Activated CD8-positive, alpha-beta memory T cell treated with anti-CD3 and anti-CD28 coated beads, Interleukin-2, amount 10 ng/mL, durations not matched to agents 7 days and 5 days (primary cell): ENCODE measurements at places on chromosomes 3 and 15. TPM values are rescaled to one million over a fixed set of nuclear protein-coding genes. Genes with fewer than 3 reads are reported as not detected.

DNA sequence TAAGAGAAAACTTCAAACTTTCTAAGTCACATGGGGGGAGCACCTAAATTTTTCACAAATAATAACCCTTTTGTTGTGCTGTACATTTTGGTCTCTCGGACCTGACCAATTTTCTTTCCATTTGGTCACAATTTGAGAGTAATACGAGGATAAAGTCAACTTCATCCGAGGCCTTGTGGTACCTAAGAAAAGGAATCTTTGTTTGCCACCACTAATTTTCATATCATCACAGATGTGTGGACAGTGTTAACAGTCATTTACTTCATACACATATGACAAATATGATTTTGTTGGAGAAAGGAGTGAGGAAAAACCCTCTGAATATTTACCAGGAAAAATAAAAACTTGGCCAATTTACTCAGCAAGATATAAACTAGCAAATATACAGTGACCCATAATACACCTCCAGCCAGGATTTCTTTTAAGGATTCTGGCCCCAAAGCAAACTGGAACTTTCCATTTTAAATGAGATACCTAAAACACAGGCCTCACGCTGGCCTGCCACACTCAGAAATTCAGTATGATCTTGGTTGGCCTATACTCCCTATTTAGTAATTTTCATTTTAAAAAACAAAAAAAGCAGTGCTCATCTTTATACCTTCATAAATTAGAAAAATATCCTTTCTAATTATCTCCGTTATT, 40.7 kb downstream of the VGLL4 start:
- DNase-seq = no peak

- DNase-seq = no peak
Observed at GRCh38 chr3:141547791-141548190, 61.0 kb downstream of the RASA2 start.

DNA sequence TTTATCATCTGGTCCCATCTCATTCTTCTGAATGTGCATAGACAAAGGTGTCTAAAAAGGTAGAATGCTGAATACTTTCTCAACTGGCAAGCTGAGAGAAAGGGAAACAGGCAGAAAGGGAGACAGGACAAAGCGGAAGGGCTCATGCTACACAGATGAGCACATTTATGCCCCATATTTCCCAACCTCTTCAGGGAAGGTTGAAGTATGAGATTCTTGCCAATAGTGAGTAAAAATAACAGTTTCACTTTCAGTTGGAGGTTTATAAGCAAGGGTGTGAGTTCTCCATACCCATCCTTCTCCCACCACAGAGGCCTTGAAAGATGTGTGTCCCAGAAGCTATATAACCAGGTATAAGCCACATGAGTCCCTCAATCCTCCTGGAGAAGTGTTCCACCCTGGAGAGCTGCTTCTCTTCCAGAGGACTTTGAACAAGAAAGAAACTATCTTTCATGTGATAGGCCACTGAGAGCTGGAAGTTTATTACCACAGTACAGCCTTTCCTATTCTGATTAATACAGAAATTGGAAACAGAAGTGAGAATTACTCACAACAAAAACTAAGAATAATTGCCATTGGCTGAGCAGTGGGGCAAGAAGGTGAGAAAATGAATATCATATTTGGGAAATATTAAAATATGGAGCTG, 709.4 kb upstream of the NR2F2 start:
- DNase-seq = no peak

DNA sequence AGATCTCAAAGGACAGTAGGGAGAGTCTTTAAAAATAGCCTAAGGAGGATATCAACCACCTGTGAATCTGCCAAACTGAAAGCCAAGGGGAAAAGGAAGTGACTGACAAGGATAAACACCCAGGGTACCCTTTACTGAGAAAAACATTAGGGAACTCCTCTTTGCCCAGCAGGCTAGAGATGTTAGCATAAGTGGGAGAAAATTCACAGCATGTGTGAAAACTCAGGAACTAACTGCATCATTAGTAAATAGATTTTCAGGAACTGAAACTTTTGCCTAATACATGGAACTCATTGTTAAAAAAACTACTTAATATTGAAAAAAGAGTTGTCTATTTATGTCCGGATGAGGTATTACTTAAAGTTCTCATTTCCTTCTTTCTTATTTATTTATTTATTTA, 375.5 kb downstream of the NTRK3 start:
- no peak for DNase-seq

GRCh38 chr15:51328926-51329325, 9.5 kb downstream of the CYP19A1 start:
- no peak for DNase-seq

- DNase-seq = no peak
Observed at GRCh38 chr3:4326868-4327267, 23.7 kb downstream of the SETMAR start.

DNA sequence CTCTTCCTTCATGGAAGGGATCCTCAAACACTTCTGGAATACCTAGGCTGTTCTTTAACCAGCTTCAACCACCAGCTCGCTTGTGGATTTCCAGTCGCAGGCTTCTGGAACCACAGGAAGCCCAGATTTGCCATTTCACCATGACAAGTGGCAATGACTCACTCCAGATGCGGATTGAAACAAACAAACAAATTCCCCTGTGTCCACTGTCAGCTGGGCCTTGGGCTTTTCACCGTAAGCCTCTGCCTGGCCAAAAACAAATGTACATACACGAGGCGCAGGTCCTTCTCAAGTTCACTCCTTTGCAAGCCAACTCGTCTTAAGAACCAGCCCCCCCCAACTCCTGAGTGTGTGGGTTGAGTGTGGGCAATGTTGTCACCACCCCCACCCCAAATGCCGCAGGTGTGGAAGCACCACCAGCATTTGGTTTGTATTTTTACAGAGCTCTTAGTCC, 8.8 kb downstream of the BCL6 start:
- DNase-seq = no peak

DNA sequence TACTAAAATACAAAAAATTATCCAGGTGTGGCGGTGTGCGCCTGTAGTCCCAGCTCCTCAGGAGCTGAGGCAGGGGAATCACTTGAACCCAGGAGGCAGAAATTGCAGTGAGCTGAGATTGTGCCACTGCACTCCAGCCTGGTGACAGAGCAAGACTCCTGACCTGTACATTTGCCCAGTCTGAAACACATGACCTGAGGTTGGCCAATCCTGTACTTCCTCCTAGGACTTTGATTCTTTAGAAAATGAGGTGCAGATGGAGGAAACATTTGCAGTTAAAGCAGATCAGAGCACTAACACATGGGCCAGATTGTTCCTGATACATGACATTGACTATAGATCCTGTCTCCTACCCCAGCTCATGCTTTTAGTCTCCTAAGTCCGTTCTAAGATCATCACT, 28.9 kb upstream of the LPP start:
- DNase-seq = no peak

GRCh38 chr15:89851673-89852341, 37.2 kb upstream of the ANPEP start:
- DNase-seq = no peak

DNA sequence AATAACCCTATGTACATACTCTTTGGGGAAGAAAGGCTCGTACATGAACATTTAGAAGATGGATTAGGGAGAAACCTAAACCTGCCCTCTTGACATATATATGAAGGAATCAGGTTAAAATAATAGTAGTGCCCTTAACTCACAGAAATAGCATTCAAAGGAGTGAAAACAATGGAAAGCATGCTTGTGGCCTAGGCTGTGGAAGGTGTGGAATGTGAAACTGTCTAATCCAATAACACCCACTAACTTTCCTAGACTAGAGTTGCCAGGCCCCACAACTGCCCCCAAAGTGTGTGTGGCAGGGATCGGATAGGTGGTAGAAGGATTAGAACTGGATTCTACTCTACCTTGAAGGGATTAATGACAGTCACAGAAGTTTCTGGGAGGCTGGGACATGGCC, 317.4 kb upstream of the LRRFIP2 start:
- no peak for DNase-seq

DNA sequence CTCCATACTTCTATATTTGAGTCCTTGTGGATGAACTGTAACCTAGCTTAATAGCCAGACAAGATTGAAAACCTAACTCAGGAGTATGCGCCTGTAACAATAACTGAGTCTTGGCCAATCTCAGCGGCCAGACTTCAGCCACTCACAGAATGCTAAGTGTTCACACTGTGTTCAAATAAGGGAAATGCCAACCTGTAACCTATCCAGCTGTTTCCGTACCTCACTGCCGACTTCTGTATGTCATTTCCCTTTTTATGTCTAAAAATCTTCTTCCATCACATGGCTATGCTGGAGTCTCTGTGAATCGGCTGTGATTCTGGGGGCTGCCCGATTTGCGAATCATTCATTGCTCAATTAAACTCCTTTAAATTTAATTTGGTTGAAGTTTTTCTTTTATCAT, 169.2 kb downstream of the NFKBIZ start:
- no peak for DNase-seq

DNA sequence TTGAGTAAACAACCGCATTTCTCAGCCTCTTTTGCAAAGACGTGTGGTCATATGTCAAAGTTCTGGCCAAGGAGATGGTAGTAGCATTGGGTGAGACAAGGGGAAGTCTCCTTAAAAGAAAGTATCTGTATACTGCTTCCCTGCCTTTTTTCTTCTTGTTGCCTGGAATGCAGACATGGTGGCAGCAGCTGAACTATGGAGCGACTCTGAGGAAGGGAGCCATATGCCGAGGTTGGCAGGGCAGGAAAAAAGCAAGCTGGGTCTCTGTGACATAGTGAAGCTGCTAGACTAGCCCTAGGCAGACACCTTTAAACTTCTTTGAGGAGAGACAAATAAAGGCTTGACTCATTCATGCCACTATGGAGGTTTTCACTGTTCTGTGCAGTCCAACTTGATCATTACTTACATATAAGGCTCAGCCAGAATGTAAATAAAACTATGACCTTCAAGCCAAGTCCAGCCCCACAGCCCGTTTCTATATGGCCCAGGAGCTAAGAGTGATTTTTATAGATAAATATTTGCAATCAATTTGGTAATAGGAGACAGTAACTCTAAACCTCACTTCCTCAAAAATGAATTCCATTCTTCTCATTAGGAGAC, 30.6 kb upstream of the PRICKLE2 start:
- no peak for DNase-seq

- DNase-seq = peak; percentile 47
Observed at GRCh38 chr3:176814285-176814684, 383.0 kb downstream of the TBL1XR1 start.

GRCh38 chr15:77034695-77035489, 36.0 kb downstream of the TSPAN3 start:
- DNase-seq = peak; percentile 42

GRCh38 chr3:137709011-137709601, 55.0 kb upstream of the SOX14 start:
- no peak for DNase-seq

- DNase-seq = no peak
Observed at GRCh38 chr3:31219131-31219843, 313.4 kb upstream of the STT3B start.

DNA sequence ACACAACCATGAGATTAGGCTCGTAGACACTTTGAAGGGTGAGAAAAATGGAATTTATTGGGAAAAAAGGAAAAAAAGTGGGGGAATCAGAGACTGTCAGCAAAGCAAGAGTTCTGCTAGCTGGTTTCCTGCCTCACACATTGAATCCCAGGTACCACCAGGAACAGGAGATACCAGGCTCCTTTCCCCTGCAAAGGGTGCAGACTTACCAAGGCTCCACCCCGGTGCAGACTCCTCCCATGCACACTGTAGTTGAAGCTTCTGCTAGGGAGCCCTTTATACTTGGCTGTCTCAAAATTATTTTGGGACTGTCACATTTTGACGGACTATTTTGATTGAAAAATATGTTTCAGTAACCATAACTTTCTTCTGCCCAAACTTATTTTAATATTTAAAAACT, 819.9 kb upstream of the GBE1 start:
- no peak for DNase-seq

- no peak for DNase-seq
Observed at GRCh38 chr3:123048480-123049237, 18.2 kb upstream of the PDIA5 start.

DNA sequence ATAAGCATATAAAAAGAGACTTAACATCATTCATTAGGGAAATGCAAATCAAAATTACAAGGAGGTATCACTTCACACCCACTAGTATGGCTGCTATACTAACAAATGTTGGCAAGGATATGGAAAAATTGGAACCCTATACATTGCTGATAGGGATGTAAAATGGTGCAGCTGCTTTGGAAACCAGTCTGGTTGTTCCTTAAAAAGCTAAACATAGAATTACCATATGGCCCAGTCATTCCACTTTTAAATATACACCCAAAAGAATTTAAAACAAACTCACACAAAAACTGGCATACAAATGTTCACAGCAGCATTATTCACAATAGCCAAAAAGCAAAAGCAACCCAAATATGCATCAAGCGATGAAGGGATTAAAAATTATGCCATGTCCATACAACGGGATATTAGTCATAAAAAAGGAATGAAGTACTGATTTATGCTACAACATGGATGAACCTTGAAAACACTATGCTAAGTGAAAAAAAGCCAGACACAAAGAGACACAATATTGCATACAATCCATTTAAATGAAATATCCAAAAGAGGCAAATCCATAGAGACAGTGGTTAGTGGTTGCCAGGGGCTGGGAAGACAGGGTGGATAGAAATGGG, 118.3 kb downstream of the OSBPL10 start:
- DNase-seq = no peak

- DNase-seq = no peak
Observed at GRCh38 chr3:130470126-130470525, 46.9 kb upstream of the COL6A6 start.

DNA sequence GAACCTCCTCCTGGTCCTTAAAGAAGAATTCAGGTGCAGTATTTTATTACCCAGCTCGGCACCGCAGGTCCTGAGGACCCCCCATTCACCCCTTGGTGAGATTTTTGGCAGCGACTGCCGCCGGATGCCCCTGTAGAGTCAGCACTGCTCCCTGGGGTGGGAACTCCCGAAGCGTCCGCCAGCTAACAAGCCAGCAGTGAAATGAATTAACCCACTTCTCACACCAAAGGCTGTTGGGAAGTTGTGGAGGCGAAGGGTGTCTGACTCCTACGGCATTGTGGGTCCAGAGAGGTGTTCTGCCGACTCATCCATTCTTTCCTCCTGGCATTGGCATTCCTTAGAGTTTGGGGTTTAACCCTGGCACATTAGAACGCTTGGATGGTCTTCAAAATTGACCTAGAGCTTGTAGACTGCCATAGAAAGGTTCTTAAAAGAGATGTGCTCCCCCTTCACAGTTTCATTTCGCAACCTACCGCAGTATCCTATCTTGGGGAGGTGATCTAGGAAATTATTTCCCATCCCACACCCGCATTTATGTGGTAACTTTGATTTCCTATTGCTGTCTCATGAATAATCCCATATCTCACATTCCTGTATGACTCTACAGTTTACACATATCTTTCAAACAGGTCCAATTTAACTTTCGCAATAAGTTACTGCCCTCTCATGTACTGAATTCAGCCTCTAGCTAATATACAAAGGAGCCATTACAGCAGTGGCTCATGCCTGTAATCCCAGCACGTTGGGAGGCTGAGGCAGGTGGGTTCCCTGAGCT, 879 bp upstream of the EIF5A2 start:
- no peak for DNase-seq

Gene OGG1
- 32.1 TPM for total RNA-seq

Gene PATL2
- 17.2 TPM for total RNA-seq

Gene C3orf52
- 2.6 TPM for total RNA-seq

Gene NEK10
- 0.70 TPM for total RNA-seq

Gene ARGFX
- total RNA-seq = not detected

Gene SLC38A3
- not detected for total RNA-seq

Gene CD200
- total RNA-seq = 0.67 TPM

Gene RABL3
- total RNA-seq = 18.8 TPM

Gene CACNA2D2
- total RNA-seq = 0.56 TPM

Gene MB21D2
- 2.7 TPM for total RNA-seq

Gene GPX1
- 112 TPM for total RNA-seq

Gene CPLX3
- total RNA-seq = not detected

Gene DNAH12
- total RNA-seq = not detected

Gene CCDC39
- total RNA-seq = not detected

Gene CHRM5
- total RNA-seq = not detected
